ENCODE measurements at places on chromosomes 16 and 17.

GRCh38 chr17:55134486-55135157, 130.1 kb upstream of the HLF start:
- no peak for DNase-seq

DNA sequence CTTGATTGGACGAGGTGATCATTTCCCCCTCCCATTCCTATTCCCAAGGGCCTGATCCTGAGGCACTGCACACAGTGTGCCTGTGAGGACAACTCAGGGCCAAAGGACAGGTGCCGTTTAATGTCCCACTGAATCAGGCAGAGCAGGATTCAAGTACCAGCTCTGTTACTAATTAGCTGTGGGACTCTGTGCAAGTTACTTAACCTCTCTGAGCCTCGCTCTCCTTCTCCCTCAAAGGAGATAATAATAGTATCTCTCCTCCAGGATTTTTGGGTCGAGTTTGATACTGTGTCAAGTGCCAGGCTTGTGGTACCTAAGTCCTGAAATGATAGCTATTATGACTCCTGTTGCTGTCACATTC, 86.8 kb upstream of the NKD1 start:
- DNase-seq: no peak

GRCh38 chr17:31825961-31826691, 32.9 kb downstream of the COPRS start:
- no peak for DNase-seq

DNA sequence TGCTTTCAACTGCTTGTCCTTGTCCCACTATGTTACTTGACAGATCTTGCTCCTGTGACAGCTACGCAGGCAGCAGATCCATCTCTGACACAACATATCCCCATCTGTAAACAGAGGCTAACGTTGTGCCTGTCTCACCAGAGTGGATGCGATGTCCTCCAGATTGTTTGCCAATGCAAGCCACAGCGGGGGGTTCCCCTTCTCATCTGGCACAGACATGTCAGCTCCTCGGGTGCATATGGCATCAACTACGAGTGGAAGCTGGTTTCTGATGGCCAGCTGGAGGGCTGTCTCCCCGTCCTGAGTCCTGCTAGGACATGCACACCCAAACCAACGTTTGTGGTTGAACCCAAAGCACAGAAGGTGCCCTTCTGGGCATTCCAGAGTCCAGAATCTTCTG, 39.0 kb downstream of the CYB5D2 start:
- no peak for DNase-seq

DNA sequence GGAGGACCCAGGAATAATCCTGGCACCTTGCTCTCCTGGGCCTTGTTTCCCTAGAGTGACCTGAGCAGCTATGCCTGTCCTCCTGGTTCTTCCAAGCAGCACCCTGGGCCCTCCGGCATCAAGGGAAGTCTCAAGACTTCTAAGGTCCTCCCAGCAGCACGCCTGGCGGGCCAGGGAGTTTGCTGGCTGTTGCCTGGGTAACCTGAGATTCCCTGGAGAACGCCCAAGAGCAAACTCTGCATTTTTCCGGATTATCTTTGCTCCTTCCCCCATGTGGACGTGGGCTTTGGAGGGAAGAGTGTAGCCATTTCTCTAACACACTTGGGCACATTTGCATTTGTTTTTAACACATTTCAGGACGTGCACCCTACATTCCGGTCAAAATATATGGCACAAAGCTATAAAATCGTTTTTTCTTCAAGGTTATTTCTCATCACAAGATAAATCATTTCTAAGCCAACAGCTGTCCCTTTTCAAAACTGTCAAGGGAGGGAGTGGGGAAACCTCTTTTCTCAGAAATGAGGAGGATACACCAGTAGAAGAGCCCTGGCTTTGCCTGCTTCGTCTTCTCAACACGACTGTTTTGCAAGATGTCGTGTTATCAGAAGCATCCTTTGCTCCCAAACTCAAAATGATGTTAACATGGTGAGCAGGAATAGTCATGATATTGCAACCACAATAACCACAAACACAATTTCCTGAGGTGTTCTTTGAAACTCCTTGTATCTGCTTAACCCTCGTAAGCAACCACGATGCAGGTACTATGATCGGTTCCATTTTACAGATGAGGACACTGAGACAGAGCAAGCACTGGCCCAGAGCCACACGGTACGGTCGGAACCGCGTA, 116.5 kb downstream of the ADCY9 start:
- DNase-seq: no peak

DNA sequence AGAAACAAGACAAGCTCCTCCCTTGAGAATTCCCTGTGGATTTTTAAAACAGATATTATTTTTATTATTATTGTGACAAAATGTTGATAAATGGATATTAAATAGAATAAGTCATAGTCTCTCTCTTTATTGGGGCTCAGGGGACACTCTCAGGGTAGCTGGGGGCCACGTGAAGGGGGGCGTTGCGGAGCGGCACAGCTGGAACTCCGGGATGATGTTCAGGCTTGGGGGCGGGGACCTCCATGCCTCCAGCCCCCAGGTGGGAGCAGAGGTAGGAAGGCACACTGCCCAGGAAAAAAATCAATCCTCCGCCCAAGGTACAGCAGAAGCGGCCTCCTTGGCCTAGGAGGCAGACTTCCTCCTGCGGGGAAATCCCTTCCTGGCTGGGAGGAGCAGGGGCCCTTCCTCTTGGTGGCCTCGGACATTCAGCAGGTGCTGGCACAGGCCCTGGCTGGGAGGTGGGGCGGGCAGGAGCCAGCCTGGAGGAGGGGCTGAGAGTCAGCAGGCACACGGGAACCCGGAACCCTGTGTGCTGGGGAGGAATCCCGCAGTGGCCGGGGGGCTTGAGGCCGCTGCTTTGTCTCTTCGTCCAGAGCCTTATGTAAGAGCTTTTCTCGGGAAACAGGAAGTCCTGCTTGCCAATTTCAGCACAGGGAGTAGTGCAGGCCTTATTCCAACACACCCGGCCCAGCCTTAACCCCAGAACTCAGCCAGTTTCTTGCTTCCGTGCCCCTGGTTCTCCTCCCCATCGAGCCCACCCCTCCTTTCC, 591 bp upstream of the TNFSF13 start:
- DNase-seq: no peak

- DNase-seq: no peak
These were observed 7.6 kb downstream of the PRR29 start for GRCh38 chr17:64005734-64006167.

GRCh38 chr17:38608648-38609047, 2.9 kb upstream of the SRCIN1 start:
- DNase-seq: no peak

DNA sequence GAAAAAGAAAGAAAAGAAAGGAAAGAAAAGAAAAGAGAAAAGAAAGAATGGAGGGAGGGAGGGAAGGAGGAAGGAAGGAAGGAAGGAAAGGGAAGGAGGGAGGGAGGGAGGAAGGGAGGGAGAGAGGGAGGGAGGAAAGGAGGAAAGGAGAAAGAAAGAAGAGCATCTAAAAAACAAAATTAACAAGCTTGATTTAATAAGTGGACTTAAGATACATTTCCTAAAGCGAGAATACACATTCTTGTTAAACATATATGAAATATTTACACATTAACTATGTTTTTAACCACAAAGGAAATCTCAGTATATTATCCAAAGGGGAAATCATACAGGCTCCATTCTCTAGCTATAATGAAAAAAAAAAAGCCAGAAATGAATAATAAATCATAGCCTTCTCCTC, 47.3 kb upstream of the IRX5 start:
- no peak for DNase-seq

GRCh38 chr17:3879591-3880417, 13.0 kb downstream of the CAMKK1 start:
- no peak for DNase-seq

- no peak for DNase-seq
These were observed 56.7 kb downstream of the ZNF423 start for GRCh38 chr16:49799172-49799571.

GRCh38 chr16:58062821-58063220, 37.3 kb downstream of the MMP15 start:
- no peak for DNase-seq

DNA sequence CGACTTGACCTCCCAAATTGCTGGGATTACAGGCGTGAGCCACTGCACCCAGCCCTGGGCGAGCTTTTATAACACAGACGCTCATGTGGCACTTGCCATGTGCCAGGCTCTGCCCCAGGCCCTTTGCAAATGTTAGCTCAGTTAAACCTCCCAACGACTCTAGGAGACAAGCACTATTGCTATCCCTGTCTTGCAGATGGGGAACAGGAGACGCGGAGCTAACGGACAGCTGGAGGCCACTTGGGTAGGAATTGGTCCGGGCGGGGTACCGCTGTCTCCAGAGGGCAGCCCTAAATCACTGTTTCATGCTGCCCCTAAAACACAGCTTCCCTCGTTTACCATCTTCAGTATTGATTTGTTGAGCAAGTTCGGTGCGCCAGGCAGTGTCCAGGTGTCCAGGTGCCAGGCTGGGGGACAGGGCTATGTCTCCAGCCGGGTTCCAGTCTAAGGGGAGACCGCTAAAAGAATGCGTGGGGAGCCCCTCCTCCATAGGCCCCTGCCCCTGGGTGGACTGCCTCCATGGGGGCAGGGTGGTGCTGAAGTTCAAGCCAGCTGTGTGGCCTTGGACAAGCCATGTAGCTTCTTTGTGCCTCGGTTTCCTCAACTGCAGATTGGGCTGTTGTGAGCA, 23.7 kb downstream of the TMEM235 start:
- DNase-seq: no peak

DNA sequence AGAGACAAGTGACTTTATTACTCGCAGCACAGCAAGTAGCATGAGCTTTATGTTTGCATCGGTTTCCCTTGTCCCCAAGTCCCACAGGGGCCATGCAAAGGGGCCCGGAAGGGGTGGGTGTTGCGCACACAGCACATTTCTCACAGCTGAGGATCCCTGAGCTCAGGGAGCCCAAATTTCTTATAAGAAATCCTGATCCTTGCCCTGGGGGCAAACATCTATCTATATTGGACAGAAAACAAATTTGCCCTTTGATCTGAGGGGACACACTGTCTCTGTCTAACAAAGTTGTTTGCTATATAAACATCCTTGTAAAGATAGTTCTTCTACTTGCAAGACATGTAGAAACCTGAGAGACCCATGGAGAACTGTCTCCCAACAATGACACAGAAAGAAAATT, 35.7 kb upstream of the MEAK7 start:
- DNase-seq: no peak

GRCh38 chr17:55705847-55706246, 16.8 kb downstream of the TMEM100 start:
- DNase-seq: no peak

GRCh38 chr16:7422036-7422888, 89.6 kb downstream of the RBFOX1 start:
- DNase-seq: no peak

- no peak for DNase-seq
These were observed 536 bp upstream of the PLD2 start for GRCh38 chr17:4806456-4806776.

GRCh38 chr17:37787055-37787757, 42.3 kb upstream of the HNF1B start:
- no peak for DNase-seq

GRCh38 chr16:82971126-82971525, 344.4 kb downstream of the CDH13 start:
- DNase-seq: no peak

- DNase-seq: no peak
These were observed 977 bp downstream of the NAGPA start for GRCh38 chr16:5032748-5033167.

DNA sequence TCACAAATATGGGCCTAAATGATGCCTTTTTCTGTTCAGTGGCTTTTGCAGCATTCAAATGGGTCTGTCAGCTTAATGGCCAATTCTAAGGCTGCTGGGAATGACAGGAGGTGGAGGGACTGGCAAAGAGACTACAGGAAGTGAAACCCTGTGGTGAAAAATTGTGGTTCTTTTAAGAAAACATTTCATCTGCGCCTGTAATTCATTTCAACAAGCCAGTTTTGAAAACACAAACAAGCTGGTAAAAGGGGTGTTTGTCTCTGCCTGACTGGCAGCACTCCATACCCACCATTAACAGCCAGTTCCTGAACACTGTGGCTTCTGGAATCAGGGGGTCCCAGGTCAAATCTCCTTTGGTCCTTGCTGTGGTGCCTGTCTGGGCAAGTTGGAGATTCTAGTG, 3.6 kb upstream of the KDM8 start:
- DNase-seq: no peak

GRCh38 chr16:19135896-19136438, 22.2 kb downstream of the ITPRIPL2 start:
- DNase-seq: no peak

DNA sequence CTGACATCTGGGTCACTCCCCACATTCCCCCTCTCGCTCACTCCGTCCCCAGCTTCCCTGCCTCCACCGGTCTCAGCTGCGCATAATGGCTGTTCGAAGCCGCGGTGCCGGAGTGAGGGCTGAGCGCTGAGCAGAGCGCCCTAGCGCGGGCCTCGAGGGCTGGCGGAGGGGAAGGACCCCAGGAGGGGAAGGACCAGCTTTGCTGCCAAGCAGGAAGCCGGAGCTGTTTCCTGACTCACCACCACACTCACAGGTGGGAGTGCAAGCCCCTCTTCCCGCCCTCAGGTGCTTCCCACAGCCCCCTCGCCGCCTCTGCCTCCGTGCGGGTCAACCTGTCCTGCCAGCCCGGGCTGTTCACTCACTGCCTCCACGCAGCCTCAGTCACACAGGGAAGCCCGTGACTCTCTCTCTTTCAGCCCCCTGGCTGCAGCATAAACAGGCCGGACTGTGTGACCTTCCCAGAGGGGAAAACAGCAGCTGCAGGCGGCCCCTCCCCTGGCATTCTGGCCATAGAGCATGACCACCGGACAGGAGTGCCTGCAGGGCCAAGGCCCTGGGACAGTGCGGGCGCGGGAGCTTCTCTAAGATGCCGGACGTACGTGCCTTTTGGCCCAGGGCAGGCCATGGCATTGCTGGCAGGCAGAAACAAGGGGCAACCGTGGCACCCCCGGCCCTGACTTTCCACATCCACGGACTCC, 23.7 kb downstream of the SLC43A2 start:
- DNase-seq: no peak

DNA sequence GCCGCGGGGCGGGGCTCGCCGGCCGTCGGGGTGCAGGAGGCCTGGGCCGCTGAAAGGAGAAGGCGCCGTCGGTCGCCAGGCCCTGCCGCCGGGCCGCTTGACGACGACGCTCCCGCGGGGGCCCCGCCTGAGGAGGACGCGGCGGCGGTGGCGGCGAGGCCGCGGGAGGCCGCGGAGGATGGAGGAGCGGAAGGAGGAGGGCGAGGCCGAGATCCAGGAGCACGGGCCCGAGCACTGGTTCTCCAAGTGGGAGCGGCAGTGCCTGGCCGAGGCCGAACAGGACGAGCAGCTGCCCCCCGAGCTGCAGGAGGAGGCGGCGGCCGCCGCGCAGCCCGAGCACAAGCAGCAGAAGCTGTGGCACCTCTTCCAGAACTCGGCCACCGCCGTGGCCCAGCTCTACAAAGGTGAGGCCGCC, 430 bp downstream of the HAPSTR1 start:
- DNase-seq: no peak

- no peak for DNase-seq
These were observed 127.2 kb downstream of the CCDC144A start for GRCh38 chr17:16817201-16817600.
